ENCODE measurements at places on chromosomes 12 and 14.

DNA sequence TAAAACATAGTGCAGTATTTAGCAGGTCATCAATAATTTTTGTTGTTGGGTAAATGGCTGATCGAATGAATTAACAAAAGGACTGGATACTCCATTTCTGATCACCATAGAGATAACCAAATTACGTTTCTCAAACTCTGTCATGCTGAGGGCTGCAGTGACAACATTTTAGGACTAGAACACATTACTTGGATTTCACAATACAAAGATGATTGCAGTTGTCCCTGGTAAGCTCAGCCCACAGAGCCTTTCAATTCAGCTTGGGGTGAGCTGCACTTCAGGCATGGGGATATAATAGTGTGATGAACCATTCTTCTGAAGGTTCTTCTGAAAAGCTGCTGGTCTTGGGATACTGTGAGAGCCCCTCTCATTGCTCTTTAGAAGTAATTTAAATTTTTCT, 74.3 kb downstream of the FAR2 start:
- DNase-seq, result no peak

DNA sequence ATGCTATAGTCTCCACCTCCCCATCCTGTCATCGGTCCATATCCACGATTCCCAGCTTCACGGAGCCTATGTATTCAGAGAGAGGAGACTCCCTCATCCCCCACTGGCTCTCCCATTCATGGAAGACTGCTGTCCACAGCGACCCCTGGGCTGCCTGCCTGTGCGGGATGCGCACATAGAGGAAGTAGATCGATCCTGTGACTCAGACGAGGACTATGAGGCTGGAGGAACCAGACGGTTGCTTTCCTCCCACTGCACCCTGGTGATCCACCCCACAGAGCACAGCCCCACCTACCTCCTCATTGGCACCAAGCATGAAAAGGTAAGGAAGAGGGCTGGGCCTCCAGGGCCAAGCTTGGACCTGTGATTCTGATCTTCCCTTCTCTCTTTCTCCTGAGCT, 24.4 kb downstream of the PIGH start:
- DNase-seq, result no peak

DNA sequence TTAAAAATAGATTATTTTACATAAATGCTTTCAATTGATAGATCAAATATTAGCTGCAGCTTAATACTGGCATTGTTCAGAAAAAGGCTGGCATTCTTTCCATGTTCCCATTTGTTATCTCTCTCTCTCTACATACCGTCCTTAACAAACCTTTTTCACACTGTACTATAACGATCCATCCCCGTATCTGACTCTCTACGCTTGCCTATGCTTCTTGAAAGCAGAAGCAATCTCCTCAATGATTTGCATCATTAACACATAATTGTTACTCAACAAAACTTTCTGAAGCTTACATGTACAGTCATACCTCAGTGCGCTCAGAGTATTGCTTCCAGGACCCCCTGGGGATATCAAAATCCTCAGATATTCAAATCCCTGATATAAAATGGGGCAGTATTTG, 89.7 kb downstream of the TMTC1 start:
- DNase-seq, result no peak

GRCh38 chr14:88669346-88669745, 106.5 kb downstream of the ZC3H14 start:
- DNase-seq, result no peak

GRCh38 chr14:22122829-22123560, 449.4 kb upstream of the OR4E1 start:
- no peak for DNase-seq

GRCh38 chr12:42477941-42478340, 111.6 kb downstream of the PRICKLE1 start:
- DNase-seq, result no peak

- DNase-seq, result no peak
Measured at GRCh38 chr12:74535536-74535935, 2.1 kb upstream of the ATXN7L3B start.

DNA sequence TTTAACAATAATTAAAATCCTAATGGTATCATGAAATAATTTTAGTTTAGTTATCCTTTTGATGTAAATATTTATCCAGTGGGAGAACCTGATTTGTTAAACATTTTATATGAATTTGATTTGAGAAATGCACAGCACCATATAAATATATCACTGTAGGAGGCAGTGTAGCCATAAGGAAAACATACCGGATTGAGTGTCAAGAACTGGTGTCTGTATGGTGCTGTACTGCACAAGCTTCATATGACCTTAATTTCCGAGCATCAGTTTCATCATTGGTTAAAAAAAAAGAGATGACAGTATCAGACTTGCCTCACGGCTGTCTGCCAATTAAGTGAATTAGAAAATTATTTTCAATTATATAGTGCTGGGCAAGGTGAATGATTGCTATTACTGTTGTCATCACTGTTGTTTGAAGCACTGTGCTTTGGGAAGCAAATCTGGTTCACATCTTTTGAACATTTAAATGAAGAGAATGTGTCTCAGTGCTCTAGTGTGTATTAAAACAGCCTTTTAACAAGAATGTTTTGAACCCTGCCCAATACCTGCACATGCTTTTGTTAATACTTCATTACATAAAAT, 72.1 kb downstream of the TMTC2 start:
- DNase-seq, result no peak

DNA sequence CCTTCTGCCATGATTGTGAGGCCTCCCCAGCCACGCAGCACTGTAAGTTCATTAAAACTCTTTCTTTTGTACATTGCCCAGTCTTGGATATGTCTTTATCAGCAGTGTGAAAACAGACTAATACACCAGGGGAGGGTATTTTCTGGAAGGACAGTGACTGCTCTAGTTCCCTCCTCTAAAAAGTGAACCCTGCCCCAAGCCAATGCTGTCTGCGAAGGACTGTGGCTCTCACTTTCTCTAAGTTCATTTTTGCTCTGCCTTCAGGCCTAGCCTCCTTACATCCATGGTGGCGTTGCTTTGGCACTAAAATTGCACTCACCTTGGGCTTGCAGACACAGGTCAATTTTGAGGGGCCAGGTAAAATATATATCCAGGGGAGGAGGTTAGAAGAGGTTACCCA, 323.0 kb downstream of the VRK1 start:
- DNase-seq, result no peak

- no peak for DNase-seq
Measured at GRCh38 chr14:75570797-75571196, 7.6 kb upstream of the FLVCR2 start.

- DNase-seq, result no peak
Measured at GRCh38 chr12:56150563-56150962, 1.8 kb upstream of the MYL6B start.

DNA sequence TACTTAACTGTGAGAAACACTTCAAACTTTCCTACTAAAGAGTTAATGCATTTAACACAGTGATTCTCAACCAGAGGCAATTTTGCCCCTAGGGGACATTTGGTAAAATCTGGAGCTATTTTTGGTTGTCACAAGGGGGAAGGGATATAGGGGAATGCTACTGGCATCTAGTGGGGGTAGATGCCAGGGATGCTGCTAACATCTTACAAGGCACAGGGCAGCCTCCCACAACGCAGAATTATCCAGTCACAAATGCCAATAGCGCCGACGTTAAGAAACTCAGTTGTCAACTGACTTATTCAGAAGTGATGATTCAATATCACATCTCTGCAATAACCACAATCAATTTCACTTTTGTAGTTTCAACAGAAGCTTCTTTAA, 2.0 kb downstream of the EEA1 start:
- DNase-seq, result no peak

DNA sequence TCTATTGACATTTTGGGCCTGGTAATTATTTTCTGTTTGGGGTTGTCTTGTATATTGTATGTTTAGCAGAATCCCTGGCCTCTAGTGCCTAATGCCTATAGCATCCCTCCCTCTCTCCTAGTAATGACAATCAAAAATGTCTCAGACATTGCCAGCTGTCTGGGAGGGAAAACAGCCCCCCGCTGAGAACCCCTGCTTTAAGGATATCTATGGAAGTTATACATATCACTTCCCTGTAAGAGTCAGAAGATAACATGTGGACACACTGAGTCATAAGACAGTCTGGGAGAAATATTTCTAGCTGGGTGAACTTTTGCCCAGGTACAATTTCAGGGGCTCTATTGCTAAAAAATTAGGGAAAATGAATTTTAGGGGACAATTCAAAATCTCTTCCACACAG, 255.0 kb downstream of the PAWR start:
- DNase-seq, result no peak

DNA sequence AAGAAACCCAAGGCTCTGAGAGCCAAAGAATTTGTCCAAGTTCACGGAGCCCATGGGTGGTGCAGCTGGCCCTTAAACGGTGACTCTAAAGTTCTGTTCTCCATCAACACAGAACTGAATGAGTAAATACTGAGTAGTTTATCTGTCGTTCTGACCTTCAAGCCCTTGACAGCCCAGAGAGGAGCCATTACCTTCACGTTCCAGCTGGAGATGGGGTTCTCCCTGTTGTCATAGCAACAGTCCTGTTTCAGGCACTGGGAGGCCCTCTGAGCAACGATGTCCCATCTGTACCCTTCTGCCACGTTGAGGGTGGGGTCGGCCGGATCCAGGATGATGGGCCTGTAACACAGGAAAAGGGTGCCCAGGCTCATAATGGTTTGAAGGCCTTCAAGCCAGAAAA, 7.5 kb upstream of the C12orf43 start:
- no peak for DNase-seq

DNA sequence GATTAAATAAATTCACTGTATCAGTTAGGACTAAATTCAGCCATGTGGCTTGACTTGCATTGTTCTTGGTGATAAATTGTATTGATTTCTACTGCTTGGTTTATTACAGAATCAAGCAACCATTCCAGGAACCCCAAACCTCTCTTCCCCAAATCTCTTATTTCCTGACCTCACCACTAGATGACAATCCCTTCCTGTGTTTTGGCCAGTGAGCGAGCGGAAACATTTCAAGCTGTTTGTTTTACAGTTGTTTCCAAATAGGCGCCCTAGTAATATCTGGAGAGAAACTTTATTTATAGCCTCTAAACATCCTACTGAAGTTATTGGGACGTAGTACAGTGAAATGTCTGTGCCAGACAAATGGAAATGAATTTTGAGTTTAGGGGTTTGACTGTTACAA, 161.1 kb downstream of the SNAPC1 start:
- DNase-seq, result no peak

DNA sequence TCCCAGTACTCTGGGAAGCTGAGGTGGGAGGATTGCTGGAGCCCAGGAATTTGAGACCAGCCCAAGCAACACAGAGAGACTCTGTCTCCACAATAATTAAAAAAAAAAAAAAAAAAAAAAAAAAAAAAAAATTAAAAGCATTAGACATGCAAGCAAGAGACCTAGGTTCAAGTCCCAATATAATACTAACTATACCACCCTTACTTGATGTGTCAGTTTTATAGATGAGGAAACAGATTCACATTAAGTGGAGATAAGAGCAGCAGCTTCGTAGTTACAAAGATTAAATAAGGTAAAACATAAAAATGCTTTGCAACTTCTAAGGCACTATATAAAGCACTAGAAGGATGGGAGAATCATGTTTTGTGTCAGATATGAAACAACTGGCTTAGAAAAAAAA, 9.1 kb downstream of the PPTC7 start:
- DNase-seq, result no peak

DNA sequence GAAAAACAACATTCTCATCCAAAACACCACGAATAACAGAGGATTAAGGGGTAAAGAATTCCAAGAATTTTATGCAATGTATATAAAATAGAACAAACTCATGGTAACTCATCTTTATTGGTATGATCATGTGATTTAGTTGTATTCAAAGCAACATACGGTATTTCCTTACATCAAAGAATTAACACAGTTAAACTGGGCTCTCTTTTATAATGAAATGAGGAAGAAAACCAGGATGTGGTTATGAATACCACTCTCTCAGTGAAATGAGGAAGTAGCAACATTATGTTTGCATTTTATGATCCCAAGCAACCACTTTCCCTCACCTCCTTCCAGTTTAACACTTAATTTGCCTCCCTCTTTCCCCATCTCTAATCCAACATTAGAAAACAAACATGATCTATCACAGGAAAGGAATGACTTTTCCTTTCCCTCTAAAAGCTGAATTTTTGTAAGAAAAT, 22.9 kb downstream of the SPTLC2 start:
- no peak for DNase-seq

- no peak for DNase-seq
Measured at GRCh38 chr14:27049701-27050100, 451.9 kb upstream of the NOVA1 start.

GRCh38 chr12:118269806-118270205, 102.9 kb downstream of the TAOK3 start:
- no peak for DNase-seq

DNA sequence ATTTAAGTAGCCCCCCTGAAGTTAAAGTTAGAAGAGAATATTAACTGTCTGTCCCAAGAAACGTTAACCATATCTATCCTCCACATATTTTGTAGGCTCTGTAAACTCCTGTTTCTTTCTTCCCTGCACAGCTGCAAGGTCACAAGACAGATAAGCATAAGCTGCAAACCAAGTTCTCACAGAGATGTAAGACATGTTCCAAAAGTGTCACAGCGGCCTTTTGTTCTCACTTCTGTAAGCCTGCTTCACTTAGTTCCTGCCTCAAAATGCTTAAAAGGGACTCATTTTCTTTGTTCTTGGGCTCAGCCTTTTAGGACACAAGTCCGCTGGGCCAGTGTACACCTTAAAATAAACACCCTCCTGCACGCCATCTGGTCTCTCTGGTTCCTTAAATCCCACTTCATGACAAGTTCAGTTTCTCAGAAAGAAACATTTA, 3.2 kb downstream of the RNASE1 start:
- no peak for DNase-seq

GRCh38 chr12:65891987-65892481, 67.8 kb downstream of the HMGA2 start:
- DNase-seq, result peak; percentile 75

- no peak for DNase-seq
Measured at GRCh38 chr12:59874781-59875180, 279.0 kb downstream of the SLC16A7 start.
